Activated naive CD8-positive, alpha-beta T cell treated with anti-CD3 and anti-CD28 coated beads, Interleukin-2, amount 50 U/mL, for 24 hours (primary cell): ENCODE measurements at places on chromosomes 2 and 18.

- DNase-seq = no peak
Observed at GRCh38 chr2:129713337-129713736, 266.1 kb upstream of the RAB6C start.

GRCh38 chr2:102159295-102159694 lies 16.7 kb downstream of the IL1R1 start:
- no peak for DNase-seq

DNA sequence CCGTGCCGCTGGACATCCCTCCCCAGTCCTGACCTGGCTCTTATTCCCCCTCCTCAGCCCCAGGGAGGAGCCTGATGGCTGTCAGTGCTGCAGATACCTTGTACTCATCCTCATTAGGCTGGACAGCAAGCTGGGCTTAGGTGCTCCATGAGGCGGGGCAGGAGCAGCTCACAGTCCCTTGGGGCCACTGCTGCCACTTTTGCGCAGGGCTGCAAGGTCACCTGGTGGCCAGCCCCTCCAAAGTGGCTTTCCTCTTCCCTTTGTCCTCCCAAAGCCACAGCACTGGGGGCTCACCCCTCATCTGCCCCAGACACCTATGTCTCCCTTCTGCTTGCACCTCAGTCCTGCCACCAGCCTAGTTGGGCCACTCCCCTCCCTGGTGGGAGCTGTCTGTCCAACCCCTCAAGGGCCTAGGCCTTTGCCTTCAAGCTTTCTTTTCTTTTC lies 60.8 kb downstream of the FAM168B start:
- DNase-seq = no peak

- DNase-seq = no peak
Observed at GRCh38 chr2:202450785-202451184, 74.7 kb downstream of the BMPR2 start.

DNA sequence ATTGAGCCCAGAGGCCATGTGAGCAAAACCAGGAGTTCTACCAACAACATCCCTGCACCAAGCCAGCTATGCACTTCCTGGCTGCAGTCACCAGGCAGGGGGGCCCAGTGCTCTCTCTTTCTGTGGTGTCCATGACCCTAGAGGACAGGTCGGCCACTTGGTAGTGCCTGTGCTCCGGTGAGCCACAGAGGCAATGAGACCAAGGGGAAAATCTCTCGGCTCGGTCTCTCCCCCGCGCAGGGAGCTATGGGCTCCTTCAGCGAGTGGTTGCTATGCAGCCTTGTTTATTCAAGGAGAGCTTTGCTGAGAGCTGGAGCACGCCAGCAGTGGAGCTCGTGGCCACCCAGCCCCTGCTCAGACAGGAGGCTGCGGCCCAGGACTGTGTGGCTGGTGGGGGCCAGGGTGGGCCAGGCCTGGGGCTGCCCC lies at the start of gene TOGARAM2:
TOGARAM2 (plus strand) TSS at position 283 of the 426 bp plus-strand sequence. CDS start 13,537 bp downstream, outside the sequence.
- no peak for DNase-seq

- DNase-seq = no peak
Observed at GRCh38 chr18:69759046-69759445, 188.6 kb downstream of the CD226 start.

DNA sequence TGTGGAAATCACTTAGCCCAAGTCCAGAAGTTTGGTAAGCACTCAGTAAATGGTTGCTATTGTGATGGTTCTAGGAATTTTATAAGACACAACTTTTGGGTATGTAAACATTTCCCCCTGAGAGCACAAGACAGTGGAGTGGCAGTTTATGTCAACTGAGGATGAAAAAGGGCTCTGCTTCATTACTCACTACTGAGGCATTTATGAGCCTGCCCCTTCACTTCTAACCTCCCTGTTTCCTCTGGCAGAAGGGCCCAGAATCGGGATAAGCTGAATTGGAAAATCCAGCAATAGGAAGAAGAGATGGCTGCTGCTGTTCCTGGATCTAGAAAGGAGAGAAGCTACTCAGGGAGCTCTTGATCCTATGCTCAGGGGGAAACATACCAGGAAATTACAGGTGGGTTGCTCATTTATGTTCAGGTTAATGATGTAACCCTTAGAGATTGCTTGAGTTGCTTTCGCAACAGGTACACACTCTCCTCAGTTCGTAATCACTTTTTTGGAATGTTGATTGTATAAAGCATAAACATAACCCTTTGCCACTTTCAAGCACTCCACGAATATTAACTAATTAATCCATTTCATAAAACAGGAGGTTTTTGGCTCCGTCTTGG lies 46.3 kb downstream of the ADCYAP1 start:
- no peak for DNase-seq

DNA sequence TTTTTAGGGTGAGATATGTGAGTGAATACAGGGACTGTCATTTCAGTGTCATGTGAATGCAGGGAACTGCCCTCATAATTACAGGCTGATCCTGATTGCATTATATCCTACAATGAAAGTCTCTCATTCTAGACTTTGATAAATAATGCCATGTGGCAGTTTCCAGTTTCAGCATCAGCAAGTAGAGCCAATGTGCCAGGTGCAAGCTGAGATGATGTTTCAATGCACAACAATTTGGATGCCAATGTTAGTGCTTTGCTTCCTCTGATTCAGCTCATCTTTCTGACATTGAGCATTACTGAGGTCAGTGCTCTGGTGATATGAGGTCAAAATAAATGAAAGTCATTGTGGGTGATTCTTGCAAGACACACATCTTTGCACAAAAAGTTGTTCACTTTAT lies 63.7 kb upstream of the TFPI start:
- DNase-seq = no peak

- no peak for DNase-seq
Observed at GRCh38 chr2:1461507-1462390, 48.5 kb downstream of the TPO start.

DNA sequence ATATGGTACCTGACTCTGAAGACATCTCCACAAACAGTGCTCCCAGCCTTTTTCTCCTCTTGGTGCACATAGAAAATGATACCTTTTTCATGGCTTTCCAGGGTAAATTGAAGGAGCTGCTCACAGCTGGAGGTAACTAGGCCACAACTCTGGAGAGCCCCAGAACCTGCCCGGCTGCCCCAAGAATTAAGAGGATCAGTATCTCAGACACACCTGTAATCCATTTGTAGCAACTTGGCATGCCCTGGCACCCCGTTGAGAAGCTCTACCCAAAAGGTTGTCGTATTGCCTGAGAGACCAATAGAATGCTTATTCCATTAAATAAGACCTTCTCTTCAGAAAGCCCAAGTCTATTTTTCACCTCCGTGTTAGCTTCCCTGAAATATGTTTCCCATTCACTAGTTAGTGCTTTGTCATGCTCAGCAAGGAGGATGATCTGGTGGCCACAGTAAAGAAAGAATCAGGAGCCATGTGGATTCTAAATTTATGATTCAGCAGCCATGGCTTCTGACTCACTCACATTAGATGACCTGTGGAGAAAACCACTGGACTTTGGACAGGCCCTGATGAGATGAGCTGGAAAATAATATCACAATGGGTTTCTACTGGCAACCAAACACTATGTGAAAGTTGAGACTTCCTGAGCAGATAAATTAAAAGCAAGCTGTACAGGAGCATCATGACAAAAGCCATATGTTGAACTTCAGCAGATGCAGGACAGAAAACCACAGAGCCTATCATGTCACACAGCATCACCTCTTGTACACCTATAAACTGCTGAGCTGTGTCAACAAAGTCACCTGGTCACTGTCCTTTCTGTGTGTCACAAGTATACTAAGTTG lies 253.3 kb upstream of the OSR1 start:
- no peak for DNase-seq

DNA sequence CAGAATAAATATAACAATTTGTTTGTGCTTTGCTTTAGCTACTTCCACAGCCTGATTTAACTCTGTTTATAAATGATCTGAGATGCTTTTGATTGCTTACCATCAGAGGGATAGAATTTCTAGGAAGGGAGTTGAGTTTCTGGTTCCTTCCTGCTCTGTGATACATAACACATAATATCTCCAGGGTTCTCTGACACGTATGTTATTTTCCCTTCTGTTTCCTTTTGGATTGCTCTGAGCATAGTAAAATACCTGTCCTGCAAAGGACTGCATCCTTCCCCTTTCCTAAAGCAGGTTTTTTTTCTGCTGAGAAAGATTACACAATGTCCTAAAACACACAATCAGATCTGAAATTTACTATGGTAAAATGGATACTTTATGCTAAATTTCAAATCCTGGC lies 76.1 kb downstream of the CABYR start:
- no peak for DNase-seq

DNA sequence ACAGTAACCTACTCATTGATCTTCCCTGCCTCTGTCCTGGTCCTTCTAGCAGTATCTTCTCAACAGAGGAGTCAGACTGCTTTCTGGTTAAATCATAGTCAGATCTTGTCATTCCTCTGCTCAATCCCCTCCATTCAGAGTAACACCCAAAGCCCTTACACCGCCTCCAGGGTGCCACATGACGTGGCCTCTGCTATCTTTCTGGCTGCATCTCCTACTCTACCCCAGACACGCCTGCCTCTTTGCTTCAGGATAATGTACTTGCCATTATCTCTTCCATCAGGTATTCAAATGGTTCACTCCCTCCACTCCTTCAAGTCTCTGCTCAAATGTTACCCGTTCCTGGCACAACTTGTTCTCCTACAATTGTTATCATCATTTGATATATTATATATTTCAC lies 36.3 kb upstream of the ACVR2A start:
- DNase-seq = no peak

DNA sequence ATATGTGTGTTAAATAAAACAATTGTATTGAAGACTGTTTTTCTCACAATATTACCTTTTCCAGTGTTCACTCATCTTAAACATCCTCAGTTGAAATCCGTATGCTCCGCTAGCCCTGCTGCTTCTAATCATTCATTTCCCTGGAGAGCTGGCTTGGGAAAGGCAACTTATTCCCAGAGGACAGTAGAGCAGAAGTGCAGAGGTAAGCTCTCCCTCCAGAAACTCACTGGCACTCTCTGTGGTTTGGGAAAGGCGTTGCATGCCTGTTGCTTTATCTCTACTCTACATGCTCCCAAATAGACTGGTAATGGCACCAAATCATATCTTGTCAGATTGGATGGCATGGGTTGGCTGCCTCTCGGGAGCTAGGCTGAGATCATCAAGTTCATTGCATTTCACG lies 117.1 kb upstream of the BOD1L2 start:
- DNase-seq = no peak

- DNase-seq = peak; percentile 66
Observed at GRCh38 chr2:15939556-15939853, 845 bp upstream of the MYCN start.

DNA sequence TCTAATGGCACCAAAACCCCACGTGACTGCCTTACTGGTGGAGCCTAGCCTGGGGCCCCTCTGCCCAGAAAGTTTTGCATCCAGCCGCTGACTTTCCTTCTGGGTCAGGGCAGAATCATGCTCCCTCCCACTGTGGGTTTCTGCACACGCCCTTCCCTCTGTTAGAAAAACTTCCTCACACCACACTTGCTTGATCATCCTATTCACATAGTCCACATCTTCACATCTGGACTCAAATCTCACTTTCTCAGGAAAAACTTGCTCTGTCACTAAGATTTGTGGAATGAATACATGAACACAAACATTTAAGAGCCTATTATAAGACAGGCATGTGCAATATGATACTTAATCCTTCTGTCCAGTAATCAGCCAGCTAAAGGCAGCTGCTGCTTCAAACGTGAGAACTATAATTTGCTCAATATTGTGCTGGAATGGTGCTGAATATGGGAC lies 274.7 kb downstream of the RND3 start:
- no peak for DNase-seq

- DNase-seq = no peak
Observed at GRCh38 chr2:165586019-165586418, 116.5 kb downstream of the CSRNP3 start.

DNA sequence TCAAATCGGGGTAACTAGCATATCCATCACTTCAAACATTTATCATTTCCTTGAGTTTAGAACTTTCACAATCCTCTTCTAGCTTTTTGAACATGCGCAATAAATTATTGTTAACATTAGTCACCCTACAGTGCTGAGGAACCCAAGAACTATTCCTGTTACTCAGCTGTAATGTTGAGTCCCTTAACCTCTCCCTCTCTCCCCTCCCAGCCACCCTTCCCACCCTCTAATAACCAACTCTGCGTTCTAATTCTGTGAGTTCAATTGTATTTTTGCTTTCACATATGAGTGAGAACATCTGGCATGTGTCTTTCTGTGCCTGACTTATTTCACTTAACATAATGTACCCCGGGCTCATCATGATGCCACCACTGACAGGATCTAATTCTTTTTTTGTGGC lies 78.6 kb upstream of the RANBP2 start:
- no peak for DNase-seq

DNA sequence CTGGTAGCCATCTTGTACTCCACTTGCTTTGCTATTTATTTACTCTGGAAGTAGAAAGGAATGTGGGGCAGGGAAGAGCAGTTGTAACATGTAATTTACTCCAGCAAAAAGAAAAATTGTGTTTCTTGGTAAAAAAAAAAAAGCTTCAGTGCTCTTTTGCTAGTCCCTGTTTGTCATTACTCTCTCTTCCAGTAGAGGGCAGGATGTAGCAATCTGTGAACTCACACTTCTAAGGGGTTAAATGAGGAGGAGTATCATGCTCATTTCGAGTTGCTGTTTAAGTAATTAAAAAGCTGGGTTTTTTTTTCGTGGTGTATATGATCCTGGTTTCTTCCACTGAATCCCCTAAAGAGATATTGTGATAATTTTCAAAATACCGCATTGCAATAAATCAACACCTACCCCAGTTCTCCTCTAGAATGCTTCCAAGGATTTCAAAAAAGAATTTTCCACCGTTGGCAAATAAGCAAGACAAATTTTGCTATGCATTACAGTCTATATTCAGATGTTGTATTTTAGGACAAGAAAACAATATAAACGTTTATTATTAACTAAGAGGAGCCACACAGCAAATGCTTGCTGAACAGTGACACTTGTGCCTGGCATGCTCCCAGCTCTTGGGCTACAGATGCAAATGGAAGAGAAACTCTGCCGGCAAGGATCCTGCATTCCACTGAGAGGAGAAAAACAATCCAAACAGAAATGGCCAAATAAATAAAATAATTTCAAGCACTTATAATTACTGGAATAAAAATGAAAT lies 261.6 kb downstream of the ASXL3 start:
- no peak for DNase-seq

DNA sequence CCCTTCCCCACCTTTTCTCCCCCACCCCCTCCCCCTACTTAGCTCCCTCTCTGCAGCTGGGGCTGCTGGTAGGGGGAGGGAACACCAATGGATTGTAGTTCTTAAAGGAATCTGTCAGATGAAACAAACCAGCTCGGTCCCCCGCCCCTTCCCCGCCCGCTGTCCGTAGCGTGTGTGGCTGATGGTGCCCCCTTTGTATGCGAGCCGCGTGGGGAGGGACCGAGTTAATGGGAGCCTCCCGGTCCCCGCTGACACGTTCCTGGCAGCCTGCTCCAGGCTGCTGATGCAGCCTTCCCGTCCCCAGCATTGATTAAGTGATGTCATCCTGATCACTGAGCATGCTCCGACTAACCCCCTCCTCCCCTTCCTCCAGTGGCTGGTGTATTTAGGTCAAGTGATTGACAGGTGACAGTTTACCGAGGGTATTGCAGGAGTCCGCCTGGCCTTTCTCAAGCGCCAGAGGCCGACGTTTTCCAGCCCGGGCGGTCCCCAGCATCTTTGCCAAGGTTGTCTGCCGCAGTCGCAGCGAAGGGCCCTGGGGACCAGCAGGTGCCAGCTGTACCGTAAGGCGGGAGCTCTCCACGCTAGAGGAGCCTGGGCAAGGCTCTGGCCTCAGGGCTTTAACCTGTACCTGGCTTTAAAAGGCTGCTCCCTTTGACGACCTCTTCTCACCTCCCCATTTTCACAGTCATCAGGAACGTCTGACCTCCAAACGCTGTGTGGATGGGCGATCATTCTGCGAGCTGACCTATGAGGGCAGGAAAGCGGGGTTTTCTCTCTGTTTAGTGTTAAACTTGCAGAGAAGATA lies 1.8 kb downstream of the KIF5C start:
- DNase-seq = peak; percentile 41

- no peak for DNase-seq
Observed at GRCh38 chr2:175036582-175037018, 31.4 kb upstream of the CHN1 start.
